ENCODE measurements at places on chromosomes 4 and X. TPM values are rescaled to one million over a fixed set of nuclear protein-coding genes. Genes with fewer than 3 reads are reported as not detected.

- no peak for DNase-seq
Measured at GRCh38 chr4:92847026-92847425, 543.3 kb downstream of the GRID2 start.

GRCh38 chr4:169059306-169060211 lies 49.5 kb upstream of the CBR4 start:
- DNase-seq = no peak

DNA sequence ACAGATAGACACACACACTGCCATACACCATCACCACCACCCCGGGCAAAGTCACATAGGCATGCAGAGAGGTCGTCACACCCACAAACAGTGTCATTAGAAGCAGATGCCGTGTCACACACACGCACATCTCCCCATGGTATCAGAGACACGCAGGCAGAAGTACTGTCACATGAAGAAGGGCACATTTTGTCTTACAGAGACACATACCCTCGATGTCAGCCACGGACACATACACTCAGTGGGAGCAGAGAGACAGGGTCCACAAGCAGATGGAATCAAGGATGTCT lies 3.3 kb downstream of the NALF2 start:
- DNase-seq = no peak

GRCh38 chr4:169266661-169267060 lies 4.1 kb downstream of the SH3RF1 start:
- no peak for DNase-seq

- DNase-seq = no peak
Measured at GRCh38 chr4:48699475-48699874, 80.6 kb downstream of the FRYL start.

GRCh38 chr4:71711985-71712348 lies 71.9 kb downstream of the GC start:
- no peak for DNase-seq

GRCh38 chr4:161813889-161814288 lies 349.9 kb downstream of the FSTL5 start:
- no peak for DNase-seq

Gene HTRA3
- total RNA-seq = not detected

Gene IBSP
- total RNA-seq = not detected

Measured in activated T-cell treated with anti-CD3 and anti-CD28 coated beads, Interleukin-2, amount 50 U/mL, for 4 hours (primary cell).